ENCODE measurements at places on chromosomes 2 and 18.

DNA sequence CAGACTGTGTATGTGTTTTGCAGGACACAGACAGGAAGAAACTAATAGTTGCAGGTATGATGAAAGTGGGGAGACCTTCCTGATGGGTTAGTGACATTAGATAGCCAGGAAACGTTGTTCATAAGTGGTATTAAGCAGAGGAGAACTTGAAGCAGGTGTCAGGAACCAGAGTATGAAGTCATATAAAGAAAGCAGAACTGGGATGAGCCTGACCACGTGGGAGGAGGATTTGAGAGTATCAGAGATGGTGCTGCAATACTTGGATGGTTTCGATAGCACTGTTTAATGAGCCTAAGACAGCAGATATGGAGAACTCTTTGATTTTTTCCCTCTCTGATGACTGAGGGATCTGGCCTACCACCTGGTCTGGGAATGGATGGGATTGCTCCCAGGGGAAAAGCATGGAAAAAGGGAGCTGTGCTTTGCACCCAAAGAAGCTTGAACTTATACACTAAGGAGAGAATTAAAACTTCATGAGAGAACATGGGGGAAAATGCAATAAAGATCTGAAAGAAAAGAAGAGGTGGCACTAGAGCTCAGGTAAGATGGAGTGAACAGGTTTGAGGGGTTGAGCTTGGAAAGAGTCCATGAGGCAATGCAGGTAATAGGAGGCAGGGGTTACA is 226.0 kb upstream of the LRRTM1 start:
- no peak for DNase-seq

GRCh38 chr2:100197631-100198153 is 55.3 kb upstream of the AFF3 start:
- DNase-seq = no peak

GRCh38 chr2:136497709-136498108 is 267.6 kb upstream of the THSD7B start:
- DNase-seq = no peak

DNA sequence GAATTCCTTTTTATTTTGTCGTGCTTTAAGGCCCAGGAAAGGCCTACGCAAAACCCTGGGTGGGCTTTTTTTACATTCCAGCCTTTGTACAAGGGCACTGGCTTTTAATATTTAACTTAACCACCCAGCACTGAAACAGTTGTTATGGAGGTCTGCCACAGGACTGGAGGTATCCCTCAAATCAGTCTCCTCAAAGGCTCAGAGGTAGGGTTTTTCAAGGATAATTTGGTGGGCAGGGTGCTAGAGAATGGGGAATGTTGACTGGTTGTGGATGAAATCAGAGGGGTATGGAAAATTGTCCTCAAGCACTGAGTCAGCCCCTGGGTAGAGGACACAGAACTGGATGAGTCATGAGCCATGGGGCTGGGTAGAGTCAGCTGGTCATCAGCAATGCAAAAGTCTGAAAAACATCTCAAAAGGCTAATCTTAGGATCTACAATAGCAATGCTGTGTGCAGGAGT is 443.1 kb downstream of the THSD7B start:
- no peak for DNase-seq

DNA sequence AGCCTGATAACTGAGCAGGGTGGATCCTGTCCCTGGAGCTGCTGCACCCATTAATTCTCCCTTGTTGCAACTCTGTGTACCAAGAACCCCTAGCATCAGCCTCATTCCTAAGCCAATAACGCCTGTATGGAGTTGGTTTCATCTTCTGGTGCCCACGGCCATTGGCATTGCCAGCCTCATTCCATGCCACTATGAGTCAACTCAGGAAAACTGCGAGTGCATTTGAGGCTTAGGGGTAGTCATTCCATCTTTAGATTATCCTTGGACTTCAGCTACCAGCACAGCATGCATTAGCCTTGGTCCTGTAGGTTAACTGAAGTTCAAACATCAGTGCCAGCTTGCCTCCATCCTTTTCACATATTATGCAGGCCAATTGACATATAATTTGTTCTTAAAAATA is 1.4 kb upstream of the TRIM54 start:
- no peak for DNase-seq

DNA sequence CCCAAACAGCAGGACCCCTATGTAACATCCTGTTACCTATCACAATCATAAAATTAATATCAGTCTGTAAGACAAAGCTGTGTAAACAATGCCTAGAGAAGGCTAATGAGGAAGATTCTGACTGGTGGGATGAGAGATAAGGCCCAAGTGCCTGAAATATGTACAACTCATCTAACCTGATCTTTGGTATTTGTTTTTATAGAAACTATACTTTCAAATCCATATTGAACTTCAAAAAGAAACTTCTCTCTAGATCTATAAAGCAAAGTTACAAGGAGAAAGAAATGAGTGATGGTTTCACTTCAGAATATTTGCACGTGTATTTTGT is 36.1 kb upstream of the ITGA4 start:
- no peak for DNase-seq

Data from CD4-positive, alpha-beta T cell treated with Interleukin-17A for 4 hours (primary cell).